ENCODE measurements at places on chromosomes 5 and 9.

DNA sequence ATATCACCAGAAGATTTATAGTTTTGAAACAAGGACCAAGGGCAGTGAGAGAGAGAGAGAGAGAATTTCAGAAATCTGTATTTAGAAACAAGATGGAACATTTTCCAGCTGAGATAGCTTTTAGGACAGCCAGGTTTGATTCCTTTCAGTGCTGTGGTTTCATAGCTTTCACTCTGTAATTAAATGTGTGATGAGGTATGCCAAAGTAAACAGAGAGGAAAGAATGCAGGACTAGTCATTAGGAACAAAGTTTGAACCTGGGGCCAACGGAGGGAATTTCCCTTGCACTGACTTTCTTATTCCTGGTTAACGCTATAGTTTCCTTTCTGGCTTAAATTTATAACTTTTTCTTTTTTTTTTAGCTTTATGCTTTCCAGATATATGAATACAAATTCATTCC, 10.0 kb upstream of the CCL28 start:
- DNase-seq, result no peak

DNA sequence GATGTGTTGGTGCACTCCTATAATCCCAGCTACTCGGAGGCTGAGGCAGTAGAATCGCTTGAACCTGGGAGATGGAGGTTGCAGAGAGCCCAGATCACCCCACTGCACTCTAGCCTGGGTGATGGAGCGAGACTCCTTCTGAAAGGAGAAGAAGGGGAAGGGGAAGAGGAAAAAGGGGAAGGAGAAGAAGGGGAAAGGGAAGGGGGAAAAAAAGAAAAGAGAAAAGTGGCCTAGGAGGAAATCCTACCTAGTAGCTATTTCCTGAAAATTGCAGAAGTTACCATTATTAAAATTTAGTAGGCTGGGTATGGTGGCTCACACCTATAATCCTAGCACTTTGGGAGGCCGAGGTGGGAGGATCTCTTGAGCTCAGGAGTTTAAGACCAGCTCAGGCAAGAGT, 67.4 kb downstream of the ARRDC3 start:
- no peak for DNase-seq

- DNase-seq, result no peak
Observed at GRCh38 chr9:129832982-129833381, 2.1 kb downstream of the C9orf78 start.

DNA sequence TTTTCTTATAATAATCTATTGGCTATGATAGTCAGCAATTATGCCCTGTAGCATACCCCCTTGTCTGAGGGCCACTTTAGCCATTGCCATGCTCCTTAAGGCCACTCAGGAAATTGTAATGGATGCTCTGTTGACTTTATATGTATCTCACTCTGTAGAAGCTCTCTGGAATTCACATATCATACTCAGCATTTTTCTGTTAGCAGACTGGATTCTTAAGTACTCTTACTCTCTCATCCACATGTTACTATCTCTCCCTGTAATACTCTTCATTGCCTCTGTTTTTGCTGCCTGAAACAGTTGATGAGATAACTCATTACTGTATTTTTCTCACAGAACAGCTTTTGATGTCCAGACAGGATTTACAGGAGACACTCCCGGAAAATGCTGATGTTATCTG, 24.2 kb downstream of the TMEM232 start:
- DNase-seq, result no peak

- DNase-seq, result no peak
Observed at GRCh38 chr9:61670616-61671015, 480.8 kb downstream of the SPATA31A7 start.

DNA sequence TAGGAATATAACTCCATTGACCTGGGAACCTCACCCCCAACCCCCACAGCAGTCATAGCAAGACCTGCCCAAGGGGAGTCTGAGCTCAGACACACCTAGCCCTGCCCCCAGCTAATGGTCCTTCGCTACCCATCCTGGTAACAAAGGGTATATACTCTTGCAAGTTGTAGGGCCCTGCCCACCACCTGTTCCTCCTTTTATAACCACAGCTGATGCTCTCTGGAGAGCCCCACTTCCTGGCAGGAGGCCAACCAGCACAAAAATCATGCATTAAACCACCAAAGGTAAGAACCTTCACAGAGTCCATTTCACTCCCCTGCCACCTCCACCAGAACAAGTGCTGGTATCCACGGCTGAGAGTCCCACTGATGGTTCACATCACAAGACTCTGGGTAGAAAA, 1195.3 kb upstream of the SEMA6A start:
- DNase-seq, result no peak

DNA sequence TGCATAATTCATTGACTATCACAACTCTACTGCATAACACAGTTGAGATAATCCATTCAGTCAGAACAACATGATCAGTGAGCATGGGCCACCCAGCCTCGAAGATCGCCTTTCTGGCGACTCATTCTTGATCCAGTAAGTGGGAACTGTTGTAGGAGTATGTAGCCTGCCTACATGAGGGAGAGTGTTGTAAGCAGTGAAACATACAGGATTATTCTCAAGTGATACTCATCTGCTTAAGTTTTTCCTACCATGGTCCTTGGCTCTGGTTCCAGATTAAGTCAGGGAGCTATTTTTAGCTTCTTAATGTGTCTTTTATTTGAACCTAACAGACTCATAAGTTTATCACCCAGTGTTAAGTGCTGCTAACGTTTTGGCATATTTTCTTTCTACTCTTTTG, 44.0 kb downstream of the TNPO1 start:
- DNase-seq, result no peak

DNA sequence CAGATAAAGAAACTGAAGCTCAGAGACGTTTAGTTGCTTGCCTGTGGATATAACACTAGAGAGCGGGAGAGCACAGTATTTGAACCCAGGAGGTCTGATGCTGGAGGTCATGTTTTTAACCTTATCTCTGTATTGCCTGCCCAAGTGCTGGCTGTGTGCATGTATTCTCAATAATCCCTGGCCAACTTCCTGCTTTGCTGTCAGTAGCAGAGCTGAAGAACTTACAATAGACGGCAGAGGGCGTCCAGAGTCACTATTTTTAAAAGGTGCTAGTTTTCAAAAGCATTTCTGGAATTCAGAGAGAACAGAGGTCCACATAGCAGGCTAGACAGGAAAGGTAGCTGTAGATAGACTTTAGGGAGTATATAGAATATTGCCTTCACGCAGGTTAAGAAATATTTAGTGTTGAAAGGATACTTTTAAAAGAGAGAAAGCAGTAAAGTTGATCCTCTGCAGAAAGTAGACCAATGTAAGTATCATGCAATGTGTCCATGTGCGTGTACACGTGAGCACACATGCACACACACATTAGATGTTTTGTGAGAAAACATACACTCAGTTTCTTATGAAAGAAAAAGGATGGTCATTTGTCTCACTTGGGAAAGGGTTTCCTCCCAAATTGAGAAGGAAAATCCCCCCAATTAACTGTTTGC, 46.3 kb downstream of the PTCD2 start:
- peak; percentile 23 for DNase-seq

Measured in activated T-cell treated with anti-CD3 and anti-CD28 coated beads, Interleukin-2, amount 50 U/mL, for 48 hours (primary cell).